ENCODE measurements at places on chromosomes 5 and 9.
A peak's percentile ranks its signal among the peaks of the same experiment; 100 is the strongest.

GRCh38 chr9:132146039-132146438 lies 15.8 kb upstream of the NTNG2 start:
- no peak for DNase-seq
- no peak overlapping the region for H3K4me3 ChIP-seq
- no peak overlapping the region for H3K27ac ChIP-seq
- H3K27me3 ChIP-seq: peaks cover 5% of the 10 kb centered on the region
- H3K36me3 ChIP-seq: no peaks in the 10 kb centered on the region

GRCh38 chr5:167652690-167653089 lies 638.8 kb upstream of the WWC1 start:
- no peaks in the 10 kb centered on the region for H3K27me3 ChIP-seq
- no peak overlapping the region for H3K27ac ChIP-seq
- H3K36me3 ChIP-seq: no peaks in the 10 kb centered on the region

DNA sequence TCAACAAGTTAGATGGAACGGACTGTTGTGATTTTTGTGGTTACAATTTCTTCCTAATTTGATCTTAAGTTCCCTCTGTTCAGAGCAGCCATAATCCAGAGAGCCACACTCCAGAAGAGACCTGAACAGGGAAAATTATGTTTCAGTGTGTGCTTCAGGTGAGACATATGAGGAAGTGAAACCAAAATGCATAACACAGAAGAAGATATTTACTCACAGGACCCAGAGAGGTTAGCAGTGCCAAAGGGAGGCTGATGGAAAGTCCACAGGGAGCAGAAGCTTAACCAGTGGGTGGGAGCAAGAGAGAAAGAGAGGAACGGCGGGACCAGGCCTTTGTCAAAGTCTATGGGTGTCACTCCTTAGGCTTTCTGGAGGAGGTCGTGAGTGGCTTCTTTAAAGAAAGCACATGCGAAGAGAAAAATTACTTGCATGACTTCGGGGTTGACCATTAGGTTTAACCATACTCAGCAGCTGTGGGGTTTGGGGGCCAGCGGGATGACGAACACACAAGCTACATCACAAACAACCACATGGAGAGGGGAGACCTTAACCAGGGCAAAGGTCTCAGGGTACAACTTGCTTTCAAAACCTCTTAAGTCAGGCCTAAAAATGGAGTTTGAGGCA lies 141.4 kb downstream of the MED10 start:
- H3K27me3 ChIP-seq: no peaks in the 10 kb centered on the region
- H3K27ac ChIP-seq: no peak overlapping the region
- no peak for DNase-seq
- no peaks in the 10 kb centered on the region for H3K36me3 ChIP-seq
- no peak overlapping the region for H3K4me3 ChIP-seq
- no peaks in the 10 kb centered on the region for H3K4me1 ChIP-seq

GRCh38 chr9:118283488-118283887 lies 579.3 kb downstream of the TLR4 start:
- no peaks in the 10 kb centered on the region for H3K4me1 ChIP-seq
- DNase-seq: no peak
- H3K27ac ChIP-seq: no peak overlapping the region
- H3K36me3 ChIP-seq: no peaks in the 10 kb centered on the region
- no peak overlapping the region for H3K4me3 ChIP-seq

- H3K27me3 ChIP-seq: peaks cover 5% of the 10 kb centered on the region
- H3K36me3 ChIP-seq: no peaks in the 10 kb centered on the region
- no peak for DNase-seq
- no peak overlapping the region for H3K4me3 ChIP-seq
- H3K27ac ChIP-seq: no peak overlapping the region
Observed at GRCh38 chr5:139803978-139804377, 8.4 kb downstream of the PSD2 start.

DNA sequence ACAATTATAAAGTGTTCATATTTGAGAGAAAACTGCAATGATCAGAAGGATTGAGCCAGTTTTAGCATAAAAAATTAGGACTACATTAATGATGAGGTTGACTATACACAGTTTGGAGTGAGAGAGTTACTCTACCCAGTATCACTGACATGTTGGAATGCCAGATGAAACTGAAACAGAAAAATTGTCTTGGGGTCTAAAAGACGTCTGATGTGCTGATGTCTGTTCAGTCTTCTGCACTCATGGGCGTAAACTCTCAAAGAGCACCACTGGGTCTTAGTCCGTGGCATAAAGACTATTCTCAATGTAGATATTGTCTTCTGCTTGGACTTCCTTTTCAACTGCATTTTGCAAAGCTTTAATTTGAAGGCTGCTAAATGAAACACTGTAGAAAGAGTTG lies 29.5 kb downstream of the HAVCR1 start:
- H3K4me1 ChIP-seq: peaks cover 50% of the 10 kb centered on the region
- H3K4me3 ChIP-seq: no peak overlapping the region
- no peaks in the 10 kb centered on the region for H3K36me3 ChIP-seq
- no peaks in the 10 kb centered on the region for H3K27me3 ChIP-seq
- no peak for DNase-seq

- no peak overlapping the region for H3K4me3 ChIP-seq
- no peaks in the 10 kb centered on the region for H3K27me3 ChIP-seq
- no peak overlapping the region for H3K27ac ChIP-seq
- no peaks in the 10 kb centered on the region for H3K4me1 ChIP-seq
Observed at GRCh38 chr9:127652733-127653132, 40.7 kb downstream of the STXBP1 start.

- H3K27me3 ChIP-seq: no peaks in the 10 kb centered on the region
- H3K27ac ChIP-seq: peak overlapping the region; percentile 25
- H3K36me3 ChIP-seq: no peaks in the 10 kb centered on the region
- no peak overlapping the region for H3K4me3 ChIP-seq
- H3K4me1 ChIP-seq: peaks cover 18% of the 10 kb centered on the region
Observed at GRCh38 chr5:6766604-6767093, 53.4 kb downstream of the TENT4A start.

DNA sequence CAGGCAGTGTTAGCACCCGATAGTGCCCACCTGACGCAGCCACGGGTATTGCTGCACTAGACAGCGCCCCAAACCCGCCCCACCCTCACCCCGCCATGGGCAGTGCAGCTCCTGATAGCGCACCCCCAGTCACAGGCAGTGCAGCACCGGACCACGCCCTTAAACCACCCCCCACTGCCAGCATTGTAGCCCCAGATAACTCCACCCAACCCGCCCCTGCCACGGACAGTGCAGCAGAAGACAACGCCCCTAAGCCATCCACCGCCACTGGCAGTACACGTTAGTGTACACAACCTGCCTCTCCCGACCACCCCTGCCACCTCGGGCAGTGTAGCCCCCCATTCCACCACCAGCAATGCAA lies 825 bp upstream of the PCAT7 start:
- H3K36me3 ChIP-seq: no peaks in the 10 kb centered on the region
- peaks cover 7% of the 10 kb centered on the region for H3K4me1 ChIP-seq
- H3K27me3 ChIP-seq: peaks cover 5% of the 10 kb centered on the region
- no peak overlapping the region for H3K4me3 ChIP-seq
- H3K27ac ChIP-seq: no peak overlapping the region
- DNase-seq: no peak

DNA sequence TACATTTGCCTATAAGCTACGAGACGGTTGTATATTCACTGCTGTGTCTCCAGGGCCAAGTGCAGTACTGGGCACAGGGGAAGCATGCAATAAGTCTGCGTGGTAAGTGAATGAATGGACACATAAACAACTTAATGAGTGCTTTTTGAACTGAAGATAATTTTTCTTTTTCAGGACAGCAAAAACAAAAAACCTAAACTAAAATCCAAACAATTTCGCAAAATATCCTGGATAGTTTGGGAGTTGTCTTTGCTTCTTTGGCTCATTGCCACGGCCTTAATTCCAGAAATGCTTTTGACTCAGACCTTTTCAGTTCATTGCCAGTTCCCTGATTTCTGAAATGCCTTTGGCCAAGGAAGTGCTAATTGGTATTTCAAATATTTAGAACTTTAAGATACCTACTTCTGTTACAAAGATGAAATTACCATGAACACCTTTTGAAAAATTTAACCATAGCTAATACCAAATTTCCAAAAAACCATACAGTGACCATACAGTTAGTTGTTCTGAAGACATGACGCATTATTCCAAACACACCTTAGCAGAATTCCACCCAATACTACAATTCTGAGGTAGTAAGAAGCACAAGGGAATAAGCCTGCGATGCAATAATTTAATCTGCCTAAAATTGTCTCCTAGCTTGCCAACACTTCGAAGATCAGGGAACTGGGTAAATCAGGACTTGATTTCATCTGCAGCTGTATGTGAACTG lies 42.8 kb downstream of the TEK start:
- no peak for DNase-seq
- H3K27ac ChIP-seq: no peak overlapping the region
- H3K36me3 ChIP-seq: no peaks in the 10 kb centered on the region
- no peaks in the 10 kb centered on the region for H3K27me3 ChIP-seq
- no peak overlapping the region for H3K4me3 ChIP-seq
- no peaks in the 10 kb centered on the region for H3K4me1 ChIP-seq

GRCh38 chr5:88269222-88269771 lies 652 bp upstream of the TMEM161B start:
- H3K36me3 ChIP-seq: peaks cover 7% of the 10 kb centered on the region
- DNase-seq: no peak
- peak overlapping the region; percentile 55 for H3K4me3 ChIP-seq

GRCh38 chr5:33088176-33088575 lies 352.6 kb upstream of the TARS1 start:
- no peaks in the 10 kb centered on the region for H3K27me3 ChIP-seq
- no peaks in the 10 kb centered on the region for H3K36me3 ChIP-seq
- peaks cover 4% of the 10 kb centered on the region for H3K4me1 ChIP-seq
- DNase-seq: no peak
- H3K4me3 ChIP-seq: no peak overlapping the region

DNA sequence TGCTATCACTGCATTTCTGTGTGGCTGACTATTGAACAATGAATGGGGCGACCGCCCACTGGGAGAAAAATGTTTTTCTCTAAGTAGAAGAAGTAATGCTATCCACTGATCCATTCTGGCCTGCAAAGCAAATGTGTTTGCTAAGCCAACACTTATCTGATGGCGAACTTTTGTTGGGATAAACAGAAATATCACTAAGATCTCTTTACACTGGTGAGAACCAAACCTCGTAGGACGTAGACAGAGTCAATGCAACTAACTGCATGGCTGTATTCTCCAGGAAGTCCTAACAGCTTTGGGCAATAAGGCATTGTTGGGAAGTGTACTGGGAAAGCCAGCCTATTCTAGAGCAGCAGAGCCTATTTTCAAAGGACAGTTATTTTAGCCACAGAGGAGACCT lies 77.7 kb downstream of the ANKH start:
- H3K4me1 ChIP-seq: no peaks in the 10 kb centered on the region
- H3K36me3 ChIP-seq: no peaks in the 10 kb centered on the region
- no peak overlapping the region for H3K27ac ChIP-seq
- H3K27me3 ChIP-seq: no peaks in the 10 kb centered on the region
- no peak for DNase-seq

DNA sequence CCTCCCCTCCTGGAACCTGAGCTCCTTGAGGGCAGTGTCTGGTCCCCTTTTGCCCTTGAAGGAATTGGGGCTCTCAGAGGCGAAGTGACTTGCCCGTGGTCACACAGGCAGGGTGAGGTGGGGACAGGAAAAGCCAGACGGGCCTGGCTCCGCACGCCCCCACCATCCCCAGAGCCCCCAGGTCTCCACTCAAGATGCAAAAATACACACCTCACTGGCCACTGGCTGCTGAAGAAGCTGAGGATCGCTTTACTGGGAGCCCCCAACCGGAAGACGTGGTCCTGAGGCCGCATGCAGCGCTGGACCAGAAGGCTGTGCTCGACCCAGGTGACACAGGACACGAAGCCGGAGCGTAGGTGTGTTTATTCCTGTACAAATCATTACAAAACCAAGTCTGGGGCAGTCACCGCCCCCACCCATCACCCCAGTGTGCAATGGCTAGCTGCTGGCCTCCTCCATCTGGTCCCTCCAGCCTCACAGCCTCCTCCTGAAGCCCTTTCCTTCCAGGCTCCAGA lies 7.6 kb upstream of the AK1 start:
- H3K36me3 ChIP-seq: peaks cover 40% of the 10 kb centered on the region
- no peak overlapping the region for H3K27ac ChIP-seq
- no peak overlapping the region for H3K4me3 ChIP-seq

DNA sequence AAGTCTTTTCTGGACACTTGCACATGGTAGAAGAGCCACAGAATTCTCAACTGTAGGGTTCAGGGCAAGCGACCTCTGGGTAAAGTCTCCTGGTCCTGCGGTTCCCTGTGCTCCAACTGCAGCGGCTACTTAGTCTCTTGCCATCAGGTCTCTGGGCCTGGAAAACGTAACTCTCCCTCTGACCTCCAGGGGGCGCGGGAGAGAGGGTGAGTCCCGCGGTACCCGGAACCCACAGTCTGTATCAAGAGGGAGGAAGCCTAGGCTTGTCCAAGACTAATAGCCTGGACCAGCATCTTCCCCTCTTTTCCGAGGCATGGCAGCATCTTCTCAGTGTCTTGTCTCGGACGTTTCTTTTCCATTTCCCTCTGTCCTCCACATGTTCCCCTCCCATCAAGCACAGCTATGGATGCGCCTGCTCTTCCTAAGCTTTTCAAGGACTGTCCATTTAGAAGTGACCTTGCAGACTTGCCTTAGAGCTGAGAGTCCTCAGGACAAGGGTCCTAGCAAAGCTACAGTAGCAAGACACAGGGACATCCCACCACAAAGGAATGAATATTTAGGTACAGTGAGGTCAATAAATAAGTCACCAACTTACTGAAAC lies 59.3 kb downstream of the FSTL4 start:
- no peaks in the 10 kb centered on the region for H3K27me3 ChIP-seq
- no peak overlapping the region for H3K4me3 ChIP-seq
- DNase-seq: peak; percentile 67
- H3K27ac ChIP-seq: no peak overlapping the region

GRCh38 chr5:107605596-107606125 lies 65.1 kb downstream of the EFNA5 start:
- no peaks in the 10 kb centered on the region for H3K4me1 ChIP-seq
- no peak overlapping the region for H3K27ac ChIP-seq
- no peaks in the 10 kb centered on the region for H3K27me3 ChIP-seq
- DNase-seq: no peak
- no peaks in the 10 kb centered on the region for H3K36me3 ChIP-seq

GRCh38 chr9:3431890-3432289 lies 93.9 kb downstream of the RFX3 start:
- H3K27ac ChIP-seq: no peak overlapping the region
- DNase-seq: no peak
- H3K36me3 ChIP-seq: no peaks in the 10 kb centered on the region
- H3K4me3 ChIP-seq: no peak overlapping the region
- no peaks in the 10 kb centered on the region for H3K4me1 ChIP-seq

GRCh38 chr5:132437604-132438266 lies 52.8 kb downstream of the IRF1 start:
- peaks cover 83% of the 10 kb centered on the region for H3K4me1 ChIP-seq
- peak; percentile 77 for DNase-seq
- H3K4me3 ChIP-seq: no peak overlapping the region

GRCh38 chr5:142982821-142983200 lies 212.6 kb downstream of the ARHGAP26 start:
- no peaks in the 10 kb centered on the region for H3K36me3 ChIP-seq
- H3K4me3 ChIP-seq: no peak overlapping the region
- H3K27ac ChIP-seq: peak overlapping the region; percentile 61
- no peak for DNase-seq
- no peaks in the 10 kb centered on the region for H3K27me3 ChIP-seq

- H3K27ac ChIP-seq: no peak overlapping the region
- no peaks in the 10 kb centered on the region for H3K36me3 ChIP-seq
- H3K4me3 ChIP-seq: no peak overlapping the region
Observed at GRCh38 chr5:123810746-123811340, 298.9 kb downstream of the CSNK1G3 start.

- H3K4me3 ChIP-seq: no peak overlapping the region
- no peaks in the 10 kb centered on the region for H3K27me3 ChIP-seq
- no peaks in the 10 kb centered on the region for H3K36me3 ChIP-seq
- H3K4me1 ChIP-seq: peaks cover 9% of the 10 kb centered on the region
Observed at GRCh38 chr5:40360685-40361084, 319.0 kb upstream of the PTGER4 start.

GRCh38 chr5:77267496-77267895 lies 57.0 kb downstream of the PDE8B start:
- H3K27me3 ChIP-seq: no peaks in the 10 kb centered on the region
- H3K4me1 ChIP-seq: no peaks in the 10 kb centered on the region
- H3K36me3 ChIP-seq: no peaks in the 10 kb centered on the region
- no peak overlapping the region for H3K4me3 ChIP-seq
- no peak for DNase-seq

Measured in natural killer cell (primary cell).